Pulmonary artery endothelial cell (primary cell): ENCODE measurements at places on chromosomes 12 and 14.

DNA sequence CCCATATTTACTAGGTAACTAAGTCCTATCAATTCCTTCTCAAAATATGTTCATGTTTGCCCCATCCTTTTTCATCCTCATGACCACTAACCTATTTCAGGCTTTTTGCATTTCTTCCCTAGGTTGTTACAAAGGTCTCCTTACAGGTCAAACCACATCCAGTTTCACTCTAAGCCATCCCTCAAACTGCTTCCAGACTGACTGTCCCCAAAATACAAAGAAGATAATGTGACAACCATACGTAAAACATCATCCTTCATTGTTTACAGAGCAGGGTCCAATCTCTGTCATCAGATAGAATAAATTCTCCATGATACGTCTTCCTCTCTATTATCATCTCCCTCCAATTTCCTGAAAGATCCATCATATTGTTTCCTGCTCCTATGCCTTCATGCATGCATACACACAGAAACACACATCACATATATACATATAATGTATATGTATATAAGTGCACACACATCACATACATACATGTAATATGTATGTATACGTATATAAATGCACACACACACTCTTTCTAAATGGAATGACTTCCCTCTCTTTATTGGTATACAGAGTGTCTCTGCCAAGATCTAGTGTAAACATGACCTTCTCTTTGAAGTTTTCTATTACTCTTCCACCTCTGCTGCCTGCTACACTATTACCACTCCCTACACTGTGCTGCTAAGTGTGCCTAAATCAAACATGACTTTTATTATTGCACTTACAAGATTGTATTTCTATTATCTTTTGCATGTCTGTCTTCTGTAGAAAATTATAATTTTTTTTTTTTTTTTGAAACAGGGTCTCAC, 30.7 kb upstream of the EPS8 start:
- no peak for DNase-seq

GRCh38 chr12:28083840-28084678, 106.2 kb upstream of the CCDC91 start:
- DNase-seq = no peak

DNA sequence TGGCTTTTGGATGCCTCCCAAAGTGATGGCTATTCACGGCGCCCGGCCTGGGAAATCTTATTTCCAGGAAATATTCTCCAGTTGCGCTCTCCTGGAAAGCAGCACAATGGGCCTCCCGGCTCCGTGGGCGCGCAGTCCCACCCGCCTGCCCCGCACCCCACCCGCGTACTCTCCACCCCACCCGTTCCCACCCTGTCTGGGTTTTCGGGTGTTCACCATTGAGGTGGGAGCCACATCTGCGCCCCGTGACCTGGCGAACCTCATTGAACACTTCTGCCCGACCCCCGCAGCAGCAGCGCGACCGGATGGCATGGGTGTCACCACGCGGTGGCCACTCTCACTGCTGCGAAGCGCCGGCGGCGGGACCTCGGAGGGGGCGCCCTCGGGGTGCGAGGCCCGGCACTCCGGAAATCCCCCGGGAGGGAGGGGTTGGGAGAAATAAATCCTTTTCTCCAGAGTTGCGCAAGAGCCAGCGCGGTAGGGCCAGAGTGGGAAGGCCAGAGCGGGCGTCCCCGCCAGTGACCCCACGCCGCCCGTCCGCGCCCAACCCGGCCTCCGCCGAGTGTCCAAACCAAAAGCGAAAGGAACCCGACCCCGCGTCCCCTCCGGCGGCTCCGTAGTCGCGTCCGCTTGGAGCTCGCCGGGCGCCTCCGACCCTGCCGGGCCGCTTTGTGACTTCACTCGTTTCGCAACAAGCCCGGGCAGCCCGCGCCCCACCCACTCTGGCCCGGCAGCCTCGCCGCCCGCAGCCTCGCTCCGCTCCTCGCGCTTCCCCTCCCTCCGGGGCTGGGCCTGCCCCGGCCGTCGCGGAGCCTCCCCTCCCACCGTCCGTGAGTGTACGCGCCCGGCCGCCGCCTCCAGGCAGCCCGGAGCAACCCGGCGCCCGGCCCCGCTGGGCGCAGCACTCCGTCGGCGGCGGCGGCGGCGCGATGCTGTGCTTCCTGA, at the start of gene DRAM1:
TSS of gene DRAM1 (plus strand) at position 720 of the 945 bp plus-strand sequence. CDS start at position 930, 210 bp downstream.
- DNase-seq = peak; percentile 55

GRCh38 chr12:126114441-126114840, 1049.2 kb downstream of the AACS start:
- no peak for DNase-seq

DNA sequence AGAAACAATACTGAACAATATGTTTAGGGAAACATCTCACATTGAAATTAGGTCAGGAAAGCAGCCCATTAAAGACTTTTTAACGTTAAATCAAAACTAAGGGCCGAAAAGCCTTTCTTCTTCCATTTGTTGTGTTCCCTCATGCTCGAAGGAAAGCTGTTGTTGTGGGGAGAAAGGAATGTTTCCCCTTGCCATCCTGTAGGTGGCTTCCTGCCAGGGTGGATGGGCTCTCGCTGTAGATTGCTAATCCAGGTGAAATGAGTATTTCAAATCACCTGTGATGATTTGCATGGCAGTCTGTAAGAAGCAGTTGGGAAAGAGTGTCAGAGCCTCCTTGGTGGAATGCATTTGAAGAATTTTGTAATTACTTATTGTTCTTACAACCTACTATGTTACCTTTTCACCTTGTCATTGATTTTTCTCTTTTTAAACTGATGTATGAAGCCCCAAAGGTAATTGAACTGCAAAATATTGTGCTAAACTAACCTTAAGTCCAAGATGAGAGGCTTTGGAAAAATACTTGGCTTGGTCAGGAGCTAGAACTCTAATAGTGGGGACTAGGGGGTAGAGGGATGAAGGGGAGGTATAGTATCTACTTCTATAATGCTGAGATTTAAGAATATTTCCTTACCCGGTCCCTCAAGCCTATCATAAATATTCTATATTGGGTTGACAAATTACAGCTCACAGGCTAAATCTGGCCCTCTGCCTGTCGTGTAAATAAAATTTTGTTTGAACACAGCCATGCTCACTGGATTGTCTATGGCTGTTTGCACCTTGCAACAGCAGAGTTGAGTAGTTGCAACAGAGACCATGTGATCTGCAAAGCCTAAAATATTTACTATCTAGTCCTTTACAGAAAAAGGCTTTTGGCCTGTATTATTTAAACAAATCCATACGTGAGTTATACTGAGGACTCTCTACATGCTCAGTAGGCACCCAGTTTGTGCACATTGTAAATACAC, 7.7 kb upstream of the DCP1B start:
- DNase-seq = no peak
